ENCODE measurements at places on chromosomes 11 and 22.

- DNase-seq: no peak
Measured at GRCh38 chr22:17803609-17804270, 29.5 kb upstream of the BID start.

DNA sequence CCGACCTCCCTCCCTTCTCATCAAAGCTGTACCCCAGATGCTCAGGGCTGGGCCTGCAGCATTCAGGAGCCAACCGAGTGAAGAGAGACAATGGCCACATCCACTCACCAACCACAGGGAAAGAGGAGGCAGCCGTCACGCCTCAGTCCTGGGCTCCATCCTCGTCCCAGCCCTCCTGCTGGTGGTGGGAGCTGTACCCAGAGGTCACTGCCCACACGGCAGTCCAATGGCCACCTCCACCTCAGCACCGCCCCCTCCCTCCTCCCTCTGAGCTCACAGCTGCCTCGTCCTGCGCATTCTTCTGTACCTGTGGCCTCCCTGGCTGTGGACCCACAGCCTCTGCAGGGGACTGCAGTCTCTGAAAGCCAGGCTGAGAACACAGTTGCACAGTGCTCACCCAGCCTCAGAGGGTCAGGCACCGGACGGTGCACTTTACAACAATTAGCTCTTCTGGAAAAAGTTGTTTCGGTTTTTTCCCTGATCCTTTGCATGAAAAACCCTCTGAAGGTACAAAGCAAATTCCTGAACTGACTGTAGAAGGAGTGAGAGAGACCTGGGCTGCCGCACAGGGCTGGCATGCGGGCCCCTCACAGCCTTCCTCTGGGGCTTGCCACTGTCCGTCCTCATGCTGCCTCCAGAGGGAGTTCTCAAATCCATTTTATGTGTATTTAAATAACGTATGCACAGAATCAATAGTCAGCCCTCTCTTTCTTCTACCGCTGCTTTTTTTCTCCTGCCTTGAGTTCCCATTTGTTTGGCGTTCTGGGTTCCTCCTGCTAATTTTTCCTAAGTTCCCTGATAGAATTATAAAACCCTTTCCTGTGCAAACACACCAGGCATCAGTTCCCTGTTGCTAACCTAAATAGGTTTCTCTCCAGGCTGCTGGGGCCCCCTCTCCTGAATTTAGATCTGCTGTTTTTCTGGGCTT, 52.7 kb downstream of the PHF21B start:
- no peak for DNase-seq

- no peak for DNase-seq
Measured at GRCh38 chr22:28001171-28001835, 82.2 kb upstream of the PITPNB start.

GRCh38 chr11:113454455-113454854, 20.7 kb downstream of the DRD2 start:
- no peak for DNase-seq

DNA sequence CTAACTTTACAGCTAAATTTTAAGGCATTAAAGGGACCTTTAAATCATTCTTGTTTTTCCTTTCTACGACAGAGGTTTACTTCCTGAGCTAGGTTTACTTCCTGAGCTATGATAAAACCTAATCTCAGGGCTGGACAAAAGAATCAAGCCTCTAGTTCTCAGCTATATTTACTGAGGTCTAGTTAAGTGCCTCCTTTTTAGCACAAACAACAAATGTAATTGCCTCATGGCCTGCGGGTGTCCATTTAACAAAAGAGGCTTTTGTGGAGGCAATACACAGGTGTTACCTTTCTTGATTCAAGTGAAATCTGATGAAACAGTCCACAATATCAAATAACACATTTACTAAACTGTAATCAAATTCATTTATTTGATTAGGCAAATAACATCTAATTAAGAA, 67.3 kb downstream of the IMMP1L start:
- DNase-seq: no peak

DNA sequence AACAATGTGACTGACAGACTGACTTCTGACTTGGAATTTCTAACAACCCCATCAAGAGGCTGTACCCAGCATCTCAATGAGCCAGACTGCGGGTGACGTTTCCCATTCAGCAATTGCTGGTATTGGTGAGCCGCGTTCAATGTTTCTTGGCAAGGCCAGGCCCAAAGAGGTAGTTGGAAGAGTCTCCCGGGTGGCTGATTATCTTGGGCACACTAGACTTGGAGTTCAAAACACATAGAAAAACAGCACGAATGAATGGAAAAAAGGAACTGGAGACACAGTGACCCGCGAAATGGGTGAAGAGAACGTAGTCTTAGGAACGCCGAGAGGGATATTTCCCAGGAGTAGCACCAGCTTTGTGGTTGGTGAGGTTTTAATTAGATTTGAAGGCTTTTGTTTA, 115.7 kb downstream of the RPS6KA4 start:
- DNase-seq: no peak

DNA sequence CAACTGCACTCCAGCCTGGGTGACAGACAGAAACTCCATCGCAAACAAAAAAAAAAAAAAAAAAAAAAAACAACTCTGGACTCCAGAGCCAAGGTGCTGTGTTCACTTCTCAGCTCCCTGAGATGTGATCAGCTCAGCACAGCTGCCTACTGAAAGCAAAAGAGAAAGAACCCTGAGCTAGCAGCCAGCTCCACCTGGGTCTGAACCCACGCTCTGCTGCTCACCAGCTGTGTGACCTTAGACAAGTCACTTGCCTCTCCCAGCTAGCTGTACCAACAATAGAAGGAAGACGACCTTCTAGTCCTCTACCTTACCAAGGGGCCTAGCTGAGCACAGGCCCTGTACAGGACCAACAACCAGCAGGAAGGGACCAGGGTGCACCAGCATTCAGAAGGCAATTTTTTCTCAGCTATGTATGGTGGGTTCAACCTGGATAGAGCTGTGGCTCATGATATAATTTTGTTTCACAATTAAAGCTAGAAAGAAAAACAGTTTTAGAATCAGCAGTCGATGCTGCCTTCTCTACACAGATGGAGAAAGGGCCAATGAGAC, 3.8 kb downstream of the DGCR2 start:
- DNase-seq: no peak

GRCh38 chr11:69497221-69497787, 15.8 kb downstream of the LINC01488 start:
- DNase-seq: no peak

DNA sequence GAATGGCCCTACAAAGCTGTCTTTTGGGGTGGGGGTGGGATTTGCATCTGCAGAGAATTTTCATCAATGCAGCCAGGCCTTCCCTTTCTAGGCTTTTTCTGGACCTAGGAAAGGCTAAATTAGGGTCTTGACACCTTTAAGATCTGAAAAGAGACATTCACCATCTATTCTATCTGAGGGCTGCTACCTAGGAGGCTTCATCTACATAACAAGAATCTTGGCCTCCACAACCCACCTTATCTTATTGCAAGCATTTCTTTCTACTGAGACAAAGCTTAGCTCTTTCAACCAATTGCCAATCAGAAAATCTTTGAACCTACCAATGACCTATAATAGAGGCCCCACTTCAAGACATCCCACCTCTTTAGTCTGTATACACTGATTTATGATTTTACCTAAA, 20.7 kb upstream of the INCENP start:
- DNase-seq: no peak

GRCh38 chr11:60971520-60971919, at the start of gene CD6:
TSS of gene CD6 (plus strand) at chr11:60971680. CDS start at chr11:60971866, 186 bp downstream.
- no peak for DNase-seq

- no peak for DNase-seq
Measured at GRCh38 chr11:8699903-8700302, 17.3 kb downstream of the RPL27A start.

GRCh38 chr11:77778549-77778948, 42.0 kb downstream of the RSF1 start:
- no peak for DNase-seq

- DNase-seq: no peak
Measured at GRCh38 chr11:23789938-23790371, 706.9 kb upstream of the LUZP2 start.

DNA sequence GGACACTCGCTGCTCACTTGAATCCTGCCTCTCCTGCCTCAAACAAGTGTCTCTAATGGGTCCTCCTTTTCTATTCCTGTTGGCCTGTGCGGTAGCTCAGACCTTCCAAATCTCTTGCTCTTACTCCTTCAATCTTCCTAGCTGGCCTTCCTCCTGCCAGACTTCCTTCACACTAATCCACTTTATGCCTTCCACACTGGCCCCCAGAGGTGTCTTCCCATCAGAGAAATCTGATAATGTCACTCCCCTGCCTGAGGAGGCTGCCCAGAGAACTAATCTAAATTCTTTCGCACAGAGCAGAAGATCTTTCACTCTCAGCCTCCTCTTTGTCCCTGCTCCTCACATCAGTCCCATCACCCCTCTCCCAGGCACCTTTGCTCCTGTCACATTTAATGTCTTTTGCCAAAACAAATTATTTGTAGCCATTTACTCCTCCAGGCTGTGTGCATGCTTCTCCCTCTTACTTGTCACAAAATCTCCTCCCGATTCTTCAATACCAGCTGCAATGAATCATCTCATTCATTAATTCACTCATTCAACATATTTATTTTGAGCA, 175.7 kb downstream of the MAML2 start:
- DNase-seq: no peak

DNA sequence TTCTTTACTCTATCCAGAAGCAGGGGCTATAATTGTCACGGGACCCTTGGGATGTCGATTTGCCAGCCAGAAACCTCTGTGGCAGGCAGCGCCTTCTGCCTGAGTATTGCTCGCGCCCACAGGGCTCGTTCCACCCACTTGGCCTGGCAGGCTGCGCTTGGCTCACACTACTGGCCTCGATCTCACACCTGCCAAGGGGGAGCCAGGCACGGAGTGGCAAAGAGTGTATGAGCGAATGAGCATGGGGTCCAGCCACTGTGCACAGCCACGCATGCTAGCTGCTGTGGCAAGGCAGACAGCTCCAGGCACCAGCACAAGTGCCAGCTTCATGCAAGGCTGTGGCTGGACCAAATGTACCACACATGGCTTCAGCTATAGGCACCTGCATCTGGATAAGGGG, 599.8 kb downstream of the DLG2 start:
- no peak for DNase-seq

- no peak for DNase-seq
Measured at GRCh38 chr11:17401841-17402240, 13.4 kb upstream of the KCNJ11 start.

- DNase-seq: no peak
Measured at GRCh38 chr22:43407591-43407990, 4.2 kb upstream of the MPPED1 start.

DNA sequence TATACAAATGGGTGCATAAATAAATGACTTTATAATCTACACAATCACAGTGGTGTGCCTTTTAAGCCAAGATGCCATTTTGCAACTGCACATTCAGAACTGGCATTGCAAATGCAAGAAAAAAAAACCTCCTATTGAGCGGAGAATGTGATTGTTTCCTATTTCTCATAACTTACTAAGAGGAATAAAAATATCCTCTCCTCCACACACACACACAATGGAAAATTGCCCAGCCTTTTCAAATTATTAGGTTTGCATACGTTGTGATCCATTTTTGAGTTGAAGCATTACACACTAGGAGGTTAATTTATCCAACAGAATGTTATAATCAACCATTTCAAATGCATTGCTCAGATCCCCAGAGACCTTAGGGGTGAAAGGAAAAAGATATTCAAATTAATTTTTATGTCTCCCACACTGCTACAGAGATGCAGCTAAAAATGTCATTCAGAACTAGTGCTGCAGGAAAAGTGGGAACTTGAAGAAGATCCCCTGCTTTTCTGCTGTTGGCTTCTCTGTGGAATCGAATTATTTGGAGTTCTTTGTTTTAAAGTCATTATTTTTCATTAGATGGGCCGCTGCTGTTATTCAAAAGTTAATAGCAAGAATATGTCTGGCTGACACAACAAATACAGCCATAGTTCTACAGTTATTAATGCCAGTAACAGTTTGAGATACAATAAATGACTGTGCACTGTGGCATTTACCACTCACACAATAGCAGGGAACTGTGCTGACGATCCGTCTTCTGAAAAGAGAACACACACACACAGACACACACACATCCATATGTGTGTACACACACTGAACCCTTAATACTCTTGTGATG, 299.9 kb upstream of the ANO5 start:
- no peak for DNase-seq

DNA sequence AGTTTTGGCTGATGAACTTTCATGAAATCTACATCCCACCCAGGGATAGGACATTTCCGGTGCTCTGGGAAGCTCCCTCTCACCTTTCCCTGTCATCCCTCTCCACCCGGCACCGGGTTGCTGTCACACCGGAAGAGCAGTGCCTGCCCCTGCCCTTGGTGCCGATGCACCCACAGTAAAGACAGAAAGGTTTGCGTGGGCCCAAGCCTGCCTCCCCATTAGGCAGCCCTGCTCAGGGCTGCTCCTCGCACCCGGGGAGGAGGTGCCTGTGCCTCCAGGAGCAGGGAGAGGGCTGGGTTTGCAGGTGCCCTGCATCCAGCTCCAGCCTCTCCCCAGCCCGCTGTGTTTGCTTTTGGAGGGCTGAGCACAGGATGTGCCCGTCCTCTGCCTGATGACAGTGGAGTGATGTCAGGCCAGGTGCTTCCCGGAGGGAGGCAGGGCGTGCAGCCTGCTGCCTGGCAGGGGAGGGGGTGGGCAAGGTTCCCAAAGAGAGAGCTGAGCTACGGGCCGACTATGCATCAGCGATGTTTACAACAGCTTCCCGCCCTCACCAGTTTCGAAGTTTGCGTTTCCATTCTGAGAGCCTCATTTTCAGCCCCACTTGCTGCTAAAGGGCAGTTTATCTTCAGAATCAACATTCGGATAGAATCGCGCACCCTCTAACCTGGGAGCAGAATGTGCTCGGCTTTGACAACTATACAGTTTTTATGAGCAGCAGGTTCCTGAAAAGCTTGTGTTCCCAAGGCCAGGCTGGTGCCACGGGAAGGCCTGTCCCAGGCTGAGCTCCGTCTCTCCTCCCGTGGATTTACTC, 83.2 kb upstream of the CLDN5 start:
- DNase-seq: peak; percentile 45

DNA sequence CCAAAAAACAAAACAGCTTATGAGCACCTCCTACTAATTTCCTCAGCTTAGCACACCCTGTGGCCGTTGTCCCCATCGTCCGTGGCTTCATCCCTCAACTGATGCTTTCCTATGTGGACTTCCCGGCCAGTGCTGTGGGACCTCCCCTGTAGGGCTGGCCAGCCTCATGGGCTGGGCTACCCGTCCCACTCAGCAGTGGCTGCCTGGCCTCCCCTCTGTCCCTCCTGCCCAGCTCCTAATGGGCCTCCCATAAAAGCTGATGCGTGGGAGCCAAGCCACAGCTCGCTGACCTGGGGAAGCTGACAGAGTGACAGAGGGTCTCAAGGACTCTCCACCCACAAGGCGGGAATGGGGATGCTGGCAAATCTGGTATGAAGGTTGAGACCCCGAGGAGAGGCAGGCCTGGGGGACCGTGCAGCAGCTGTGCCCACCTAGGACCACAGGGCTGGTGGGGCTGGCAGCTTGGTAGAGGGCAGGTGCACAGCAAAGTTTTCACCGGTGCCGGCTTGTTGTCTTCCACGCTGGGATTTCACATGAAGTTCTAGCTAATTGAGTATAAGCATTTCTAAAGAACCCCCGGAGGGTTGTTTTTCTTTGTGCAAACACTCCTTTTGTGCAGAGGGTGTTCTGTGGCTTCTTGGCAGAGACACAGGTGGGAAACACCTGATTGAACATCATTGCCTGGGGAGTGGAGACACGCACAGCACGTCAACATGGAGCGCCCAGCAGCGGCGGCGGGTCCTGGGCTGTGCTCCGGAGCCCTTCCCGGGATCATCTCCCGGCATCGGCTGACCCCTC, 23.2 kb downstream of the TBX1 start:
- DNase-seq: no peak
